ENCODE measurements at places on chromosomes 6 and 20. TPM values are rescaled to one million over a fixed set of nuclear protein-coding genes. Genes with fewer than 3 reads are reported as not detected.

DNA sequence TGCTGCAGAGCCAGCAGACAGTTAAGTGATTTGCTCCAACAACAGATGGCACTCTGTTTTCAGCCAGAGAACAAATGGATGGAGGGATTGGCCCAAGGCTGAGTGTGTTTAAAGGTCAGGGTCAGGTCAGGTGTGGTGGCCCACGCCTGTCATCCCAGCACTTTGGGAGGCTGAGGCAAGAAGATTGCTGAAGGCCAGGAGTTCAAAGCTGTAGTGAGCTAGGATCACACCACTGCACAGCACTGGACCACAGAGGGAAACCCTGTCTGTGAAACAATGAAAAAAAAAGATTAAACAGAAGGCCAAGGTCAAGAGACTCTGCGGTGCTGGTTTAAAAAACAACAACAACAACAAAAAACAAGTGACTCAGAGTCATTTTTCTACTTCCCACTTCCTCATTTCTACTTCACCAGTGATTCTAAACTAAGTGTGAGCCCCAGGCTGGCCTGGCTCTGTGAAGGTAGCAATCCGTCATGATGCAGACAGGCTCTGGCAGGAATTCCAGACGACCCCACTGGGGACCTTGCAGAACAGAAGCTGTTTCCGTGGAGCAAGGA is 42.5 kb upstream of the ARMC2 start:
- no peak for DNase-seq
- no peak overlapping the region for H3K27ac ChIP-seq
- no peaks in the 10 kb centered on the region for H3K4me1 ChIP-seq
- H3K4me3 ChIP-seq = no peak overlapping the region
- no peaks in the 10 kb centered on the region for H3K27me3 ChIP-seq

GRCh38 chr20:21707267-21707666 is 1.8 kb downstream of the PAX1 start:
- H3K4me3 ChIP-seq = no peak overlapping the region
- no peaks in the 10 kb centered on the region for H3K4me1 ChIP-seq
- H3K27ac ChIP-seq = no peak overlapping the region
- no peaks in the 10 kb centered on the region for H3K36me3 ChIP-seq

Gene CALHM4
- total RNA-seq = not detected

DNA sequence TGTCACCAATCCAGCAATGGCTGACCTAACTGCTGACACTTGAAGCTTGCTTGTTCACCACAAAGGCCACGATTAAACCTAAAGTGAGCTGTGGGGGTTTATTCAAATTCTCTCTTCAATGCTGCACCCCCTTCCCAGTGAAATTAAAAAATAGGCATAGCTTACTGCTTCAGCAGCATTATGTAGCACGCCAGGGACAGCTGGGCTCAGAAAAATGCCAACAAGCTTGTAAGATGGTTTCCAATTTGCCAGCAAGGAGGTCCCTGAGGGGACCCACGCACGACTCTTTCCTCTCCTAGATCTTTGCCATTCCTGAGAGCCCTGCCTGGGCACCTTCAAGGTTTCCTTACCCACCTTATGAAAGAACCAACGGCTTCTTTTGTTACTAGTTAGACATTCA is 113.5 kb upstream of the CDH4 start:
- H3K36me3 ChIP-seq = no peaks in the 10 kb centered on the region
- no peaks in the 10 kb centered on the region for H3K4me1 ChIP-seq
- H3K4me3 ChIP-seq = no peak overlapping the region
- DNase-seq = no peak
- no peaks in the 10 kb centered on the region for H3K27me3 ChIP-seq
- no peak overlapping the region for H3K27ac ChIP-seq

DNA sequence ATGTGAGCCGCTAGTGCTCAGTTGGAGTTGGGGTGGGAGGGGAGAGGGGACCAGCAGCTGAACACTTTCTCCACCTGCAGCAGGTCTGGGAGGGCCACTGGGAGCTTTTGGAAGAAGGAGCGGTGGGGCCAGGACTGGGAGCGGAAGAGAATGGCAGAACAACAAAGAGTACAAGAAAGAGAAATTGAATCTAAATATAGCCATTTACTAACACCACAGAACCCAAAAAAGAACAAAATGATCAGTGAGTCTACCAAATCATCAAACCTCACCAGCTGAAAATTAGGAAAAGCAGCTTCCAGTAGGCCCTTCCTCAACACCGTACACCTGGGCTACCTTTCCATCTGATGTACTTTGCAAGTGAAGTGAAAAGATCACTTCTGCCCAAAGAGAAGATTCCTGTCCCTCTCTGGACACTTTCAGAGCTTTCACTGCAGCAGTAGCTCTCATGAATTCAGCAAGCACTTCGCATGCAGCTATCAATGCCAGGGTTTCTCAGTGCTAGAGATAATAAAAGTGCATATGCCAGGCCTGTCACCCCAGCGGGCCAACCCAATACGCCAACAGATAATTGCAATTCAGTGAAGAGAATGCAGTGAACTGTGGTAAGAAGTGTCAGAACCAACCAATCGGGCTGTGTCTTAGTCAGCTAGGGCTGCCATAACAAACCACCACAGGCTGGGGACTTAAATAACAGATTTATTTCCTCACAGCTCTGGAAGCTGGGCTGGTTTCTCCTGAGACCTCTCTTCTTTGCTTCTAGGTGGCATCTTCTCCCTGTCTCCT is 597 bp downstream of the LY86 start:
- H3K4me1 ChIP-seq = peaks cover 18% of the 10 kb centered on the region
- H3K36me3 ChIP-seq = no peaks in the 10 kb centered on the region
- H3K27ac ChIP-seq = peak overlapping the region; percentile 52
- H3K27me3 ChIP-seq = no peaks in the 10 kb centered on the region
- no peak for DNase-seq
- peak overlapping the region; percentile 22 for H3K4me3 ChIP-seq

Gene SCGN
- total RNA-seq = not detected

Gene ME1
- 16.8 TPM for total RNA-seq

Gene PDCD2
- total RNA-seq = 40.8 TPM

DNA sequence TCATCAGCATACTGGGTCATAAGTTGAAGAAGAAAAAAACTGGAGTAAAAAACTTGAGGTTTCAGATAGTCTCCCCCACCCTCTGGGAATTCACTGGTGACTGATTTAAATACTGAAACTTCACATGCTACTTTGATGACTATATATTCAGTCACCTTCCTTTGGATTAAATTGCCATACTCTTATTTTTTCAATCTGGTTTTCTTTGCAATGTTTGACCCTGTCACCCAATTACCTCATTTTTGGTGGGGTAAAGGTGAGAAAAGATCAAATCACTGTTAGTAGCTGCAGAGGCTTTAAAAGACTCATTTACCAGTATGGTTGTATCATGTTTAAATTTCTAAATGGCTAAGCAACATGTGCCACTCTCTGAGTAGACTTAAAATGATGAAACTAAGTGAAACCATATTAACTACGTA is 862.7 kb upstream of the FLRT3 start:
- no peaks in the 10 kb centered on the region for H3K4me1 ChIP-seq
- peak overlapping the region; percentile 36 for H3K4me3 ChIP-seq
- no peaks in the 10 kb centered on the region for H3K36me3 ChIP-seq
- H3K27ac ChIP-seq = no peak overlapping the region

Gene TGM3
- total RNA-seq = 0.33 TPM

DNA sequence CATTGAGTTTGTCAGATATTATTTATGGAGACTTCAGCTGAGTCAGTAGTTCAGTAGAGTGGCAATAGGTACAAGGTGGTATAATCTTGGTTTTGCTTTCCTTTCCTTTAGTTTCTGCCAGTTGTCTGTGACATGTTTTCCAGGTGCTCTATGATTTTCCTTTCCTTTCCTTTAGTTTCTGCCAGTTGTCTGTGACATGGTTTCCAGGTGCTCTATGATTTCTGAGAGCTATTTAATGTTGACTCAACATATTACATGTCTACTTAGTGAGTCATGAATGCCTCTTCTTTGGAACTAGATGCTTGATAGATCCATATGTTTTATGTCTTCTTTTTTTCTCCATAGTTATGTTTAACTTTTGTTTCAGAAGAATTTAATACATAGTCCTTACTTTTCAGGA is 186.4 kb upstream of the DEFB112 start:
- H3K27me3 ChIP-seq = no peaks in the 10 kb centered on the region
- no peak overlapping the region for H3K27ac ChIP-seq
- H3K4me3 ChIP-seq = no peak overlapping the region
- H3K36me3 ChIP-seq = no peaks in the 10 kb centered on the region
- no peak for DNase-seq
- H3K4me1 ChIP-seq = no peaks in the 10 kb centered on the region

Gene OR2H1
- not detected for total RNA-seq

DNA sequence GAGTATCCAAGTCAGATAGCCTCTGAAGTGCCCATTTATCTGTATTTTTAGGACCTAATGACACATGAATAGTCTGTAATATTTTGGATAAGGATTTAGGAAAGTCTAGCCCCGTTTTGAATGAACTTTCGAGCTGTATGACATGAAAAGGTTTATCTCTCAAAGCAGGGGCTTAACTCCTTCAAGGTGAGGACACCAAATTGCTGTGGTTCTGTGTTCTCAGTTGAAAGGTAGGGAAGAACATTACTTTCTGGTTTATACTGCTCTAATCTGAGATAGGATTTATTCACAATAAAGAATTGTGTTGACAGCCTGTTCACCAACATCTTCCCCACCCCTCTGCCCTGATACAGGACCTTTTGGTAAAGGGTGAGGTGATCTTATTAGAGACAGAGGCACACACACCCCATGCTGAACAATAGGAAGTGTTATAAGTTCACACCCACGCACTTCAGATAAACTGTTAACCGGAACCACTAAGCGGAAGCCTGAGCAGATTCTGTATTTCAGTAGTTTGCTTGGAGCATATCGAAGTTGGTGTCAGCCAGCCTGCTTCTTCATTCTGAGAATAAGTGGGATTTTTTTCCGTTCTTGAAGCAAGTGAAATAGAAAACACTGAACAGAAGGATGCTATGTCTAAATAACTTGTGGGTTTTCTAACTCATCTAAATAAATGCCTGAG is 223.3 kb downstream of the TMEM242 start:
- H3K27me3 ChIP-seq = no peaks in the 10 kb centered on the region
- peaks cover 25% of the 10 kb centered on the region for H3K4me1 ChIP-seq
- H3K27ac ChIP-seq = no peak overlapping the region
- H3K4me3 ChIP-seq = no peak overlapping the region
- no peaks in the 10 kb centered on the region for H3K36me3 ChIP-seq

Gene CST2
- total RNA-seq = 0.29 TPM

DNA sequence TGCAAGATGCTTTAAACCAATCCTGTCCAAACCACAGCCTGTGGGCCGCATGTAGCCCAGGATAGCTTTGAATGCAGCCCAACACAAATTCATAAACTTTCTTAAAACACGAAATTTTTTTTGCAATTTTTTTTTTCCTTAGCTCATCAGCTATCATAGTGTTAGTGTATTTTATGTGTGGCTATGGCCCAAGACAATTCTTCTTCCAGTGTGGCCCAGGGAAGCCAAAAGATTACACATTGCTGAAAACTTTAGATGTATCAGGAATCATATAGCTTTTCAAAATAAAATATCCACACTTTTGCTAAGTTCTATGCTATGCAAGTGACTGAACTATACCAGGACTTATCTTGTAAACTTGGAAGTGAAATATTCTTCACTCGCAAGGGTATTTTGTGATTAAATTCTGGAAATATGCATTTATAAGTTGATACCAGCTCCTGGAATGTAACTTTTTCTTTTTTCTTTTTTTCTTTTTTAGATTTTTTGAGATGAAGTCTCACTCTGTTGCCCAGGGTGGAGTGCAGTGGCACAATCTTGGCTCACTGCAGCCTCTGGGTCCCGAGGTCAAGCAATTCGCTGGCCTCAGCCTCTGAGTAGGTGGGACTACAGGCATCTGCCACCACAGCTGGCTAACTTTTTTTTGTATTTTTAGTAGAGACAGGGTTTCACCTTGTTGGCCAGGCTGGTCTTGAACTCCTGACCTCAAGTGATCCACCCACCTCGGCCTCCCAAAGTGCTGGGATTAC is 49.8 kb downstream of the MTHFD1L start:
- no peaks in the 10 kb centered on the region for H3K27me3 ChIP-seq
- no peak overlapping the region for H3K27ac ChIP-seq
- H3K4me1 ChIP-seq = no peaks in the 10 kb centered on the region
- H3K36me3 ChIP-seq = no peaks in the 10 kb centered on the region
- no peak for DNase-seq

Gene PTCRA
- total RNA-seq = 3.3 TPM

GRCh38 chr6:89311853-89312531 is 3.1 kb downstream of the GABRR2 start:
- H3K4me1 ChIP-seq = peaks cover 19% of the 10 kb centered on the region
- H3K4me3 ChIP-seq = no peak overlapping the region
- H3K36me3 ChIP-seq = peaks cover 4% of the 10 kb centered on the region
- no peaks in the 10 kb centered on the region for H3K27me3 ChIP-seq
- no peak for DNase-seq

DNA sequence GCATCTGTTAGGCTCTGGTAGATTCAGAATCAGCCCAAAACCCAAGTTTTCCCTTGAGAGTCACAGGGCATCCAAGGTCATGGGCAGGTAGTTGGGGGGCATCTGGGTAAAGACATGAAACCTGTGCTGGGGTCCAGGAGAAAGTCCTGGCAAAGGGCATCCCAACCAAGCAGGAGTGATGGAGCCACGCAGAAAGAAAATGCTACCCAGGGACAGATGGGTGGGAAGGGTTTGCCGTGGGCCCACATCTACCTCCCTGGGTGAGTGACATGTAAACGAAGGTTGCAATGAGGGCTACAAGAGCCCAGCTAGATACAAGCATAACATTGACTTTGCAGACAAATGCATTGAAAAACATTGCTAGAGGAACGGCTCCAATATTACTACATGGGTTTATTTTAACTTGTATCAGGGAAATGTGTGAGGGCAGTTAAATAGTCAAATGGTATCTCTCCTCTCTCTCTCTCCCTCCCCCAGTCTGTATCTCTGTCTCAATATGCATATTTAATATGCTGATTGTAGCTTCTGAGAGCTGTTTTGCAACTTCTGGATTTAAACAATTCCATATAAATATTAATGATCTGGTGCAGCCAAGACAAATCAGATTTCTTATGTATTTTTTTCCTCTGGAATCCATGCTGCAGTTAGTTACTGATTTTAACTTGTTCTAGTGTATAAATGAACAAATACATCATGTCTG is 135.7 kb downstream of the SYNDIG1 start:
- no peaks in the 10 kb centered on the region for H3K36me3 ChIP-seq
- H3K4me1 ChIP-seq = no peaks in the 10 kb centered on the region
- no peaks in the 10 kb centered on the region for H3K27me3 ChIP-seq
- DNase-seq = no peak
